ENCODE measurements at places on chromosomes 5 and 9.

- no peak for DNase-seq
Observed at GRCh38 chr9:129400971-129401622, 219.8 kb downstream of the C9orf50 start.

DNA sequence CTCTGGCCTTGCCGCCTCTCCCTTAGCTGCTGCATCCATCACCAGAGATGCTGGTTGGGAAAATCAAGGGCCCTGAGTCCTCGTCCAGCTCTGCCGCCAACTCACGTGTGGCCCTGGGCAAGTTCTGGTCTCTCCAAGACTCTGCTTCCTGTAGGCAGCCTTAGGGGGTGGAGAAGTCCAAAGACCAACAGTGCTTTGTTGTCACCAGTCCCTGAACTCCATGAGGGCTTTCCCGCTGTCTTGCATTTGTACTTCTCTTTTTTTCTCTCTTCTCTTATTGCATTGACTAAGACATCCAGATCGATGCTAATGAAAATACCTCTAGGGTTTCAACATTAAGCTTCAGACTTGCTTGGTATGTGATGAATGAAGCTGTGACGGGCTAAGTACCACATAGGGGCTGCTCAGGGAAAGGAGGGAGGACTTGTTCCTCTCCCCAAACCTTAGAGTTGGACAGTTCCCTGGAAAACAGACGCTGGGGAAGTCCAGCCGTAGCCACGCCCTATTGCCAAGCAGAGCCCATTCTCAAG is 63.7 kb upstream of the STXBP1 start:
- no peak for DNase-seq

- no peak for DNase-seq
Observed at GRCh38 chr9:132994410-132995120, 16.1 kb downstream of the GFI1B start.

- DNase-seq = no peak
Observed at GRCh38 chr9:115069771-115070170, 48.2 kb downstream of the TNC start.

GRCh38 chr5:17477573-17478265 is 20.3 kb upstream of the TAF11L2 start:
- no peak for DNase-seq

- no peak for DNase-seq
Observed at GRCh38 chr5:178532666-178533065, 57.5 kb downstream of the COL23A1 start.
